Type B pancreatic cell (in vitro differentiated cells): ENCODE measurements at places on chromosomes 5 and 9. TPM values are rescaled to one million over a fixed set of nuclear protein-coding genes. Genes with fewer than 3 reads are reported as not detected.

Gene PRRC2B
- 225 and 300 TPM in 2 replicates for total RNA-seq

Gene CCL27
- 0.43 and 1.1 TPM in 2 replicates for total RNA-seq

Gene FUT7
- not detected in 2 replicates for total RNA-seq

Gene FAM200C
- 6.2 and 8.1 TPM in 2 replicates for total RNA-seq

Gene FCN2
- total RNA-seq = not detected in 2 replicates

Gene CEP120
- total RNA-seq = 16.4 and 26.9 TPM in 2 replicates

Gene BARHL1
- total RNA-seq = 0.14 TPM in 1 of 2 replicates, not detected in the other

GRCh38 chr9:131946180-131946579 lies 133.5 kb downstream of the MED27 start:
- H3K27me3 ChIP-seq = no peaks in the 10 kb centered on the region
- peaks cover 4% of the 10 kb centered on the region for H3K36me3 ChIP-seq
- DNase-seq = no peak
- H3K4me1 ChIP-seq = peaks cover 2% of the 10 kb centered on the region

DNA sequence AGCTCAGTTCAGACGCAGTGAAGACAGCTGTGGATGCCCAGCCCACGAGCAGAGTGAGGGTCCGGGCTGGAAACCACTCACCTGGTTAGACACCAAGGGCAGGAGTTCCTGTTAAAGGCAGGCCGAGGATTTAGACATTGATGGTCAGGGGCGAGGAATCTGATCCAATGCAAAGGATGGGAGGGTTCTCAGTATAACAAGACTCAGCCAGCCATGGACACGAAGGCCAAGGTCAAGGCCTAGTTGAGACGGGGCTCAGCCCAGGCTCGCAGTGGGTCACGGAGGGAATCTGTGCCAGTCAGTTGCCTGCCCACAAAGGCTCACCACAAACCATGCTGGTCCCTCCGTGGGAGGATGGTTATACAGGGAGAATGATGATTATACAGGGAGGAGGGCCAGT lies 63.3 kb upstream of the FCN1 start:
- no peaks in the 10 kb centered on the region for H3K4me1 ChIP-seq
- no peak overlapping the region for H3K27ac ChIP-seq
- peaks cover 27% of the 10 kb centered on the region for H3K27me3 ChIP-seq
- H3K36me3 ChIP-seq = no peaks in the 10 kb centered on the region
- no peak for DNase-seq

- no peak overlapping the region for H3K4me3 ChIP-seq
- H3K27me3 ChIP-seq = peaks cover 13% of the 10 kb centered on the region
- H3K4me1 ChIP-seq = peaks cover 23% of the 10 kb centered on the region
- H3K27ac ChIP-seq = no peak overlapping the region
- peaks cover 13% of the 10 kb centered on the region for H3K36me3 ChIP-seq
Measured at GRCh38 chr5:158725297-158725851, 374.3 kb downstream of the EBF1 start.

GRCh38 chr5:61274511-61274911 lies 57.5 kb upstream of the ZSWIM6 start:
- no peak for DNase-seq
- peaks cover 8% of the 10 kb centered on the region for H3K4me1 ChIP-seq
- H3K4me3 ChIP-seq = no peak overlapping the region
- H3K27ac ChIP-seq = no peak overlapping the region

GRCh38 chr9:105076729-105077128 lies 148.8 kb upstream of the ABCA1 start:
- H3K4me1 ChIP-seq = no peaks in the 10 kb centered on the region
- DNase-seq = no peak
- H3K27ac ChIP-seq = no peak overlapping the region
- no peaks in the 10 kb centered on the region for H3K36me3 ChIP-seq
- H3K27me3 ChIP-seq = no peaks in the 10 kb centered on the region

DNA sequence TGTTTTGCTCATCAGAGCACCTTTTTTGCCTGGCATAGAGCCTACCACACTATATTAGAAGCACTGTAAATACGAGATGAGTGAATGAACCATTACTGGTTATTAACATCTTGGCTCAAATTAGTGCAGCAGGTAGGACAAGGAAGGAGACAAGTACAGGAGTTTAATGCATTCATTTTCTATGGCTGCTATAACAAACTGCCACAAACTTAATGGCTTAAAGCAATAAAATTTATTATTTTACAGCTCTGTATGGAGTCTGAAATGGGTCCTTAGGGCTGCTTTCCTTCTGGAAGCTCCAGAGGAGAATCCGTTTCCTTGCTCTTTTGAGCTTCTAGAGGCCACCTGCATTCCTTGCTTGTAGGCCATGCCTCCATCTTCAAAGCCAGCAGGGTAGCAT lies 59.1 kb downstream of the PDE6A start:
- H3K27me3 ChIP-seq = no peaks in the 10 kb centered on the region
- H3K4me1 ChIP-seq = peaks cover 5% of the 10 kb centered on the region
- H3K36me3 ChIP-seq = no peaks in the 10 kb centered on the region
- H3K4me3 ChIP-seq = no peak overlapping the region

GRCh38 chr9:38228331-38229103 lies 159.5 kb upstream of the SHB start:
- H3K27ac ChIP-seq = peak overlapping the region; percentile 85
- DNase-seq = peak; percentile 29
- peaks cover 9% of the 10 kb centered on the region for H3K27me3 ChIP-seq
- peak overlapping the region; percentile 34 for H3K4me3 ChIP-seq

GRCh38 chr5:37859805-37860204 lies 20.0 kb upstream of the GDNF start:
- H3K27ac ChIP-seq = no peak overlapping the region
- H3K27me3 ChIP-seq = peaks cover 15% of the 10 kb centered on the region
- DNase-seq = no peak
- no peaks in the 10 kb centered on the region for H3K36me3 ChIP-seq
- H3K4me3 ChIP-seq = no peak overlapping the region

DNA sequence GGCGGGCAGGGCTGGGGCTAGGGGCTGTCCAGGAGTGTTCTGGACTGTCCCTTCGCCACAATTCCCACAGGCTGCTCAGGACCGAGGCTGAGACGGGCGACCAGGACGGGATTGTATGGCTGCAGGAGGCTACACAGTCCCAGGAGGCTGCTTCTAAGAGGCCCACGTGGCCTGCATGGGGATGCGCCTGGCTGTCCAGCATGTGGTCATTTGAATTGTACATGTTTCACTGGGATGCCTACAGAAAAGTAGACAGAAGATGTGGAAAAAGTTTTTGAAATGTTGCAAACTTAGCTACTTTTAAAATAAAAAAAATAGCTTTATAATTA lies 32.6 kb upstream of the SPTLC1 start:
- H3K27ac ChIP-seq = peak overlapping the region; percentile 98
- H3K27me3 ChIP-seq = peaks cover 12% of the 10 kb centered on the region
- peaks cover 25% of the 10 kb centered on the region for H3K4me1 ChIP-seq
- no peak overlapping the region for H3K4me3 ChIP-seq

DNA sequence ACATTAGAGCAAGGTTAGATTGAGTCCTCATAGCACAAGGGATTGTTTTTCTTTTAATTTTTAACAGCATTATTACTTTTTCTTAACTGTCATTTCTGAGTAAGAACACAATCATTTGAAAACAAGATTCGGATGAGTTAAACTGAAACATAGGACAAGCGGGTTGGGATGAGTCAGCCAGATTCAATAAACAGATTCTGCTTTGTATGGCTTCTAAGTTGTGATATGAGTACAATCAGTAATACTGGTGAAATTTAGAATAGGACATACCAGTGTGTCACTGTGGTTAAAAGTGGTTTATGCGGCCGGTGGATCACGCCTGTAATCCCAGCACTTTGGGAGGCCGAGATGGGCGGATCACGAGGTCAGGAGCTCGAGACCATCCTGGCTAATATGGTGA lies 364.3 kb upstream of the CDH10 start:
- no peak overlapping the region for H3K4me3 ChIP-seq
- no peak for DNase-seq
- H3K36me3 ChIP-seq = no peaks in the 10 kb centered on the region
- no peaks in the 10 kb centered on the region for H3K4me1 ChIP-seq
- H3K27ac ChIP-seq = no peak overlapping the region

DNA sequence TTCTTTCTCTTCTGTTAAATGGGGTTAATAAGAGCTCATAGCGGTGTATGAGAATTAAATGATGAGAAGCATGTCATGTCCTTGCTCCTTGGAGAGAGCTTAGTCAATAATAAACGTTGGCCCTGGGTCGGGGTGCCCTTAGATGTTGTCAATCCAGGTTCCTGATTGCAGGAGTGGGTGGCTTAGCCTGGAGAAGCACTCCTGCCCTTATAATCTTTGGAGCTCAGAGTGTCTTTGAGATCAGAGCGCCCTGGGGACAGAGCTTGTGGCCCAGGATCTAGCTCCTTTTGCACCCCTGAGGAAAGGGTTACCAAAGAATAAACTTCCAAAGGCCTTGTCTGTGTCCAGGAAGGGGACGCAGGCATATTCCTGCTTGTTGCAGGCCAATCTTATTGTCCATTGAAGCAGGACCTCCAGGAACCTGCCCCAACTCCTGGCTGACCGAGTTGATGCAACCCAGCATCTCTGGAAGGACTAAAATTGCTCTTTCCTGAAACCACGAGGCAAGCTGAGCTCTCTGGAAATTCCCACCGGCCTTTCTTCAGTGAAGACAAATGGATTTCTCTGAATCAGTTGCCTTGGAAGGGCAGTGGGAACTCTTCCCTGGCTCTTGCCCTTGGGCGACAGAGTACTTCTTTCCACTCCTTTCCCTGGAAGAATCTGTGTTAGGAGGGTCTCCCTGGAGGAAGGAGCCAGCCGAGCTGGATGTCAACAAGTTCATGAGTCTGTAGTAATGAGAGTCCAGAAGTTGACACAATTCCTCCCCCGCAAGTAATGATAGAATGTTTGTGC lies 6.4 kb upstream of the AMBP start:
- H3K27me3 ChIP-seq = peaks cover 11% of the 10 kb centered on the region
- H3K4me3 ChIP-seq = no peak overlapping the region
- DNase-seq = peak; percentile 45
- no peak overlapping the region for H3K27ac ChIP-seq

DNA sequence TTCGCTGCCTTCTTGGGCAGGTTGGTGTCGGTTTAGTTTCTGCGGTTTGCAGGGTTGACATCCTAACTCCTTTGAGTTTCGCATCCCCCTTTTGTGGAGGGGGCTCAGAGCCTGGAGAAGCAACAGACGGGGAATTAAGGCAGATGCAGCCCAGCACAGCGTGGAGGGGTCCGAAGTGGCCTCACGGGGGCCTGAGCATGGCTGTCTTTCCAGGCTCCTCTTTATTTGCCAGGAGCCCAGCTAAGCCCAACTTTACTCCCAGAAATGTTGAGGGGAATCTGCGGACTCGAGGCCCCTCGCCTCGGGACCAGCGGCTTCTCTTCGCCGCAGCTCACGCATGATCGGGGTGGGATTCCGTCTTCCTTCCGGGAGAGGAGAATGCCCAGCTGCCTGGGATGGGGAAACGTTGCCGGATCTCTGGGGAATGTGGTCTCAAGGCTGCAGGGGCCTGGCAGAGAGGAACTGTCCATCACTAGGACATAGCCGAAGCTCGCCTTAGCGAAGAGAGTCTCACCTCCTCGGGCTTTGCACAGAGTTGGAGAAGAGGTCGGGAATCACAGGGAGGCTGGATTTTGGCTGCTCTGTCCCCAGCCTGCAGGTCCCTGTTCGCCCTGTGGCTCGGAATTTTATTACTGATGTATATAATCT lies 1.3 kb downstream of the RAI14 start:
- H3K36me3 ChIP-seq = peaks cover 19% of the 10 kb centered on the region
- no peaks in the 10 kb centered on the region for H3K27me3 ChIP-seq
- H3K4me1 ChIP-seq = peaks cover 36% of the 10 kb centered on the region
- DNase-seq = no peak
- peak overlapping the region; percentile 95 for H3K4me3 ChIP-seq

- no peaks in the 10 kb centered on the region for H3K36me3 ChIP-seq
- DNase-seq = peak; percentile 70
- no peaks in the 10 kb centered on the region for H3K27me3 ChIP-seq
- peaks cover 29% of the 10 kb centered on the region for H3K4me1 ChIP-seq
- H3K27ac ChIP-seq = peak overlapping the region; percentile 97
- H3K4me3 ChIP-seq = peak overlapping the region; percentile 65
Measured at GRCh38 chr9:90964101-90965020, 162.7 kb downstream of the SYK start.

DNA sequence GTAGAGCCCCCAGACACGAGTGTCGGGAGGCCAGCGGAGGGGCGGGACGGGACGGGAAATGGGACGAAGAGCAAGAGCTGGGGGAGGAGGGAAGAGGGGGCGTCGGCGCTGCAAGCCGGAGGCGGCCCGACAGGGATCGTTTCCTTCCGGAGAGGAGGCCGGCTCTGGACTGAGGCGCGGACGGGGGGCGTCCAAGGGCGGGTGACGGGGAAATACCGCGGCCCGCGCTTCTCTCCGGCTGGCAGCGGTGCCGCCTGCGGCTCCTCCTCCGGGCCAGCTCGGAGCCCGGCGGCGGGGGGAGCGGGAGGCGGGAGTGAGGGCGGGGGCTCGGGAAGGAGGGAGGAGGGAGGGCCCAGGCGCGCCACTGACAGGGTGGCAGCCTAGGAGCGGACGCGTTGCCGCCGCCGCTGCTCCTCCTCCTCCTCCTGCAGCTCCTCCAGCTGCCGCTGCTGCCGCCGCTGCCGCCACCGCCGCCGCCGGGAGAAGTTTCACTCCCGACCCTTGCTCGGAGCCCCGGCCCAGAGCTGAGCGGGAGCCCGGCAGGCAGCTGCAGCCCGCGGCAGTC lies at the start of gene CHSY3:
CHSY3 (plus strand) TSS at position 364 of the 565 bp plus-strand sequence.
- peaks cover 53% of the 10 kb centered on the region for H3K27me3 ChIP-seq
- H3K36me3 ChIP-seq = no peaks in the 10 kb centered on the region
- peaks cover 22% of the 10 kb centered on the region for H3K4me1 ChIP-seq
- DNase-seq = peak; percentile 84

DNA sequence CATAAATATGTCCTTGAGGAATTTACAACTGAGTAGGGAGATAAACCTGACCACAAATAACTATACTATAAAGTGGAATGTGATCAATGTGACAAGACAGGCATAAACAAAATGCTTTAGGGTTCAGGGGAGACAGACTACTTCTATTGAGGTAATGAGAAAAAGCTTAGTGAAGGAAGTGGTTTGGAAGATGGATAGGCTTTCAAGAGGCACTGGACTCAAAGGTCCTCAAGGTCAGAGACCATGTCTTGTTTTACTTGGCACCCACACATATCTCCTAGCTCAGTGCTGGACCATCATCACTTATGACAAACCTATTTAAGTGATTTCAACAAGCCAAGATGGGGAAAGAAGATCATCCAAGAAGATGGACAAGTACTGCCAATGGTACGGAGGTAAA lies 257.8 kb downstream of the BNC2 start:
- no peak overlapping the region for H3K27ac ChIP-seq
- H3K36me3 ChIP-seq = no peaks in the 10 kb centered on the region
- no peak overlapping the region for H3K4me3 ChIP-seq

- no peaks in the 10 kb centered on the region for H3K36me3 ChIP-seq
- H3K4me1 ChIP-seq = peaks cover 20% of the 10 kb centered on the region
- H3K27ac ChIP-seq = no peak overlapping the region
- no peak for DNase-seq
Measured at GRCh38 chr5:151089726-151090125, 8.9 kb upstream of the TNIP1 start.

- H3K27me3 ChIP-seq = no peaks in the 10 kb centered on the region
- peaks cover 23% of the 10 kb centered on the region for H3K4me1 ChIP-seq
- no peak overlapping the region for H3K27ac ChIP-seq
Measured at GRCh38 chr5:172147857-172148256, 40.2 kb downstream of the STK10 start.

- peaks cover 9% of the 10 kb centered on the region for H3K4me1 ChIP-seq
- H3K36me3 ChIP-seq = peaks cover 5% of the 10 kb centered on the region
- peak within 1 kb of the TSS; percentile 70 for H3K27ac ChIP-seq
- DNase-seq = no peak
- H3K27me3 ChIP-seq = no peaks in the 10 kb centered on the region
Measured at GRCh38 chr9:34662526-34663302, at the start of gene CCL27. TSS of gene CCL27 (minus strand) at chr9:34662657. CDS start at chr9:34662633, 24 bp downstream.
